ENCODE measurements at places on chromosomes 3 and 15.

GRCh38 chr15:99307735-99308134, 56.5 kb downstream of the LRRC28 start:
- no peak for DNase-seq

DNA sequence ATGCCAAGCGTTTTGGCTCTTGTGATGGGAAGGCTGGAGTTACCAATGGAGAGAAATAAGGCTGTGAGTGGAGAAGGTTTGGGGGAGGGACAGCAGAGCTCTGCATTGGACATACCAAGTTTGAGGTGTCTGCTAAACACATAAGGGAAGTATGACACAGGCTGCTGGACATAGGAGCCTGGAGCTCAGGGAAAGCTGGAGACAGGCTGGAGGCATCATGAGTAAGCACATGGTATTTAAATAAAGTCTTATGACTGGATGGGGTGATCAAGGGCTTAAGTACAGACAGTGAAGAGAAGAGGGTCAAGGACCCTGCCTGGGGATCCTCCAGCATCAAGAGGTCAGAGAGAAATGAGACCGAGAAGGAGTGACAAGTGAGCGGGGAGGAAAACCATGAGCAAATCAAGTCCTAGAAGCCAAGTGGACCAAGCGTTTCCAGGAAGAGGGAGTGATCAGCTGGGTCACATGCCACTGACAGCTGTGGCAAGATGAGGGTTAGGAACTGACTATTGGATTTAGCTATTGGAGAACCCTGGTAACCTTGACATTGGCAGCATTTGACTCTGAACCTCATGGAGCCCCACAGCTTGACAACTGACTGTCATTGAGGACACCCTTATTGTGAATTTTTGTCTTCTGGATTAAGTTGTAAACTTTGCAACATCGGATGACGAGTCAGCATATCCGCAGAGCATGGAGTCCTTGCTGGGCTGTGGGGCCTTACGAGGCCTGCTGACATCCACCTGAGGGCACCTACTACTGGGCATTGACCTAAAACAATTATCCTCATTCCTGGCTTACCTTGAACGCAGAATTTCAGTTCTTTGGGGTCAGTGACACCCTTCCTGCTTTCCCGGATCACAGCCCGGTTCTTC, 78.7 kb upstream of the ETV5 start:
- no peak for DNase-seq

- DNase-seq, result no peak
Measured at GRCh38 chr15:93235926-93236780, 147.1 kb upstream of the RGMA start.

DNA sequence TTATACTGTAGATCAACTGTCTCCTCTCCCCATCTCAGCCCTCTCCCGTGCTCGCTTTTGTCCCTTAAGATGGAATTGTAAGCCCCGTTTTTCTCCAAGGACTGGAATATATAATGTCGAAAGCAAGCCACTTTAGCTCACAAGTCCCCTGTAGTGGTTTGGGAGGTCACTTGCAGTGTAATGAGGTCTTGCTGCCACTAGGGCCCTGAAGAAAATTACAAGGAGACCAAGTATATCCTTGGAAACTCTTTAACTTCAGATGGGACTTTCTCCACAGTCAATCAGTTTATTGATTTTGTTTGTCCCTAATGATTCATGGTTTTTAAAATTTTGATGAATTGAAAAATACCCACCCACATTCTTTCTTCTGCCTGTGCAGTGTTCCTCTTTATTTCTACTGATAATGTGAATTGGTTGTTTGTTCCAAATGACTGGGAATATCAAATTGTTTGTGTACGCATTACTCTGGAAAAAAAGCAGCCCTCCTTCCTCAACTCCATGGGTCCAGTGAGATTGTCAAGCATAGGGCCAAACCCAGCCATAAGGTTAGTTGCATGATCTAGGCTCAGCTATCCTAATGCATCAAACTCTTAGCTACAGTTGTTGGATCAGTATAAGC, 294.8 kb downstream of the MCTP2 start:
- peak; percentile 30 for DNase-seq

GRCh38 chr15:84817466-84818081, 418 bp downstream of the ALPK3 start:
- DNase-seq, result no peak

DNA sequence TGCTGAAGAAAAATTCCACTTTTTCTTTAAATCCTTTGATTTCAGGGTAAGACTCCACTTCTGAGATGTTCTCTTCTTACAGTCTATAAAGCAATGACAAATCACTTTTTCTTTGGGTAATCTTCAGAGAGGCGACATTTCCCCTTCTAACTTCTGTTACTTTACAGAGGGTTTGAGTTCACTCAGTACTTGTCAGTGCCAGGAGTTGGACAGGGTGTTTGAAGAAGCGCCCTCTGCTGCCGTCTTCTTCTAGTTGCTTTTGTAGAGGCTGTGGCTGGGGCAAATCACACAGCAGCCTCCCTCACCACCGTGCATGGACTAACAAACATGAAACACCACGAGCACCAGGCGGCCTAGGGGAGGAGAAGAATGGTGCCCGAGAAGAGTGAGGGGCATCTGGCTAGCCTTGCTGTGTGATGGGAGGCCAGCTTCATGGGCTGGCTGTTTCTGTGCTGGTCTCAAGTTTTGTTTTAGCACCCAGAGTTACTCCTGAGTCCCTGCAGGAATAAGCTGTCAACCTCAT, at the start of gene CD80:
CD80 (minus strand) TSS at position 174 of the 523 bp plus-strand sequence. CDS start 1,886 bp downstream, outside the sequence.
- peak; percentile 77 for DNase-seq

GRCh38 chr15:79321876-79322275, 11.0 kb downstream of the TMED3 start:
- DNase-seq, result no peak

DNA sequence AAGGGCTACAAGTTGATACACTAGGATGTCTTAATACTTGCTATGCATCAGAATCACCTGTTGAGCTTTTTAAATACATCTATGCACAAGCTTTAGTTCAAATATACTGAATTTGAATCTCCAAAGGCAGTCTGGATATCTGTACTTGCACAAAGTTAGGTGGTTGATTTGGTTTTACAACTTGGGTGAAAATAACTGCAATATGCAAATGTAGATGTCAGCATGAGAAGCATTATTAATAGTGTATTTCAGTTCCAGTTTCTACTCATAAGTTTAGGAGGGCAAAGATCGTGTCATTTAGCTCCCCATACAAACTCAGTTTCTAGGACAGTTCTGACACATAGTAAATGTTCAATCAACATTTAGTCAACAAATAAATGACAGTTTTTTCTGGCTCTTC, 25.6 kb downstream of the IQCB1 start:
- no peak for DNase-seq

GRCh38 chr3:193212844-193213243, 28.2 kb upstream of the PLAAT1 start:
- DNase-seq, result no peak

GRCh38 chr3:89622063-89622700, 514.8 kb downstream of the EPHA3 start:
- DNase-seq, result no peak

- DNase-seq, result no peak
Measured at GRCh38 chr15:58203537-58203936, 65.4 kb downstream of the AQP9 start.

GRCh38 chr3:41323467-41324155, 124.3 kb downstream of the CTNNB1 start:
- DNase-seq, result no peak

GRCh38 chr15:90816401-90817116, 51.8 kb upstream of the FURIN start:
- DNase-seq, result no peak

DNA sequence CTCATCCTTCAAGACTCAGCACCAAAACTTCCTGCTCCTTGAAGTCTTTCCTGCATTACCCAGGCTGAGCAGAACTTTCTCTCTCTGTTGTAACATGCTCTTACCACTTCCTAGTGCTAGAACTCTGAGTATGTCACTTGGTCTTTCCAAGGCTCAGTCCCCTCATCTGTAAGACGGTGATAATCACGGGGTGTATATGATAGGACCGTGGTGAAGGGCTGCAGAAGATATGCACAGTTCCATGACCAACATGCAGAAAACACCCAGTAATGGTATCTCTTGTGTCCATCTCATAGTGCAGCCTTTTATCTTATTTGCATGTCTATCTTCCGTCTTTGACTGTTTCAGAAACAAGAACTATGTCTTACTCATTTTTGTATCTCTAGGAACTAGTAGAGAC, 154.5 kb downstream of the ZNF621 start:
- no peak for DNase-seq

DNA sequence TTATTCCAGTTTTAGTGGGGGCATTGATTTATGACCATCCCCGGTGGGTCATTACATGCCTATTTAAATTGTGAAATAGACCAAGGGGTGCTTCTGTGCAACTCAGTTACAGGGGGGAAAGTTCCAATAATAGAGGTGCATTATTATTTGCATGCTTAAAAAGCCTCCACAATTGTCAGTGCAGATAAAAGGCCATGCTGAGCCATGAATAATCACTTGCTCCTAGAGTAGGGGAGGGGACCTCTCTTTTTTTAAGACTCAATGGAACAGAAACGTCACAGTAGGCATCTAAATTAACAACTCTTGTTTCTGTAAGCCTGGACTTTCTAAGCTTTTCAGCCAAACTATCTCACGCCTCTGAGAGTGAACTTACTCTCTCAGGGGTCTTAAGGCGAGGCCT, 66.5 kb upstream of the CMTM7 start:
- no peak for DNase-seq

- no peak for DNase-seq
Measured at GRCh38 chr3:124938896-124939295, 4.3 kb upstream of the MUC13 start.

DNA sequence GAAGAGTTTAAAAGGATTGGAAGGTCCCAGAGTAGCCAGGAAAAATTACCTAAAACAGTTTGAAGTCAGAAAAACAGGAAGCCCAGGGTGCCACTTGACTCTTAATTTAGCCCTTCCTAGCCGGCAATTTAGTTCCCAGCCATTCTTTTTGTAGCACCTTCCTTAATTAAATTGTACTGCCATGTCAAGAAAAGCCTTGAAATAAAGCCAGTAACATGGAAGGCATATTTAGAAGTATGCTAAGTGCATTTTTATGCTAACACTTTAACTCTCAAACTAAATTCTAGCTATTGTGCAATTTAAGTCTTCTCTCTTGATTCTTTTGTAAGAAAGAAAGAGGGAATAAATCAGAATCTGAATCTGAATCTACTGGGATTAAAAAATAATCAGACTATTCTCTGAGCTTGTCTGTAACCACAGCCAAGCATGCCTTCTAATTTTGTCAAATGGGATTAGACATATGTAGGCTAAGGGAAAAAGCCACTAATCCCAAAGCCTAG, 43.2 kb downstream of the MAP3K13 start:
- no peak for DNase-seq

- no peak for DNase-seq
Measured at GRCh38 chr3:57783186-57784088, 27.3 kb downstream of the SLMAP start.

Data from RKO (cell line).